SW 1271 (cell line): ENCODE measurements at places on chromosomes 16 and 17.

DNA sequence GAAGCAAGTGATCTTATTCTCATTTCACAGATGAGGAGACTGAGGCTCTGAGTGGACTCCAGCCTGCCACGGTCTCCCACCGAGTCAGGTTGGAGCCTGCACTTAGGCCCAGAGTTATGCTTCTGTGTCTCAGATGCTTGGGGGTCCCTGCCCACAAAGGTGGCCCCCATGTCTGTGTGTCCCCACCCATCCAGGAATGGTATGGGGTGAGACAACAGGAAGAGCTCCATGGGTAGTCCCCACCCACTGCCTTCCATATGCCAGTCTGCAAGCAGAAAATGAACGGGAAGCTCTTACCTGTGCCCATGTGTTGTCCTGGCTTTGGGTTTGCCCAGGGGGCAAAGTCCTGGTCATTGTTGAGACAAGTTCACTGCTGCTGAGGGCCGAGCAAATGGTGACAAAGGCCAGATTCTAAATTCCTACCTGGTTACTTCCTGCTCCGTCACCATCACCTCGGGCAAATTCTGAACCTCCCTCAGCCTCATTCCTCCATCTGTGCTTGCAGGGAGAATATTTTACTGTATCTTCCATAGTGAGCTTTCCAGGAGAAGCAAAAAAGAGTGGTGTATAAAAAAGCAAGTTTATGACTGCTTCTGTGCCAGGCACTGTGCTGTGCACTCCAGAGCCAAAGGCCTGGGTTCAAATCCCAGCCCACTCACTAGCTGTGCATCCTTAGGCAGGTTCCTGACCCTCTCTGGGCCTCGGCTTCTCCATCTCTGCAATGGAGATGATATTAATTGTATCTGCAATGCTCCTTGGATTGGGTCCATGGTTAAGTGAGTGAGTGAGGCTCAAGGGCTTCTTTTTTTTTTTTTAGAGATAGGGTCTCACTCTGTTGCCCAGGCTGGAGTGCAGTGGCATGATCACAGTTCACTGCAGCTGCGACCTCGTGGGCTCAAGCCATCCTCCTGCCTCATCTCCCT lies 9.3 kb downstream of the IL4R start:
- no peak for DNase-seq

DNA sequence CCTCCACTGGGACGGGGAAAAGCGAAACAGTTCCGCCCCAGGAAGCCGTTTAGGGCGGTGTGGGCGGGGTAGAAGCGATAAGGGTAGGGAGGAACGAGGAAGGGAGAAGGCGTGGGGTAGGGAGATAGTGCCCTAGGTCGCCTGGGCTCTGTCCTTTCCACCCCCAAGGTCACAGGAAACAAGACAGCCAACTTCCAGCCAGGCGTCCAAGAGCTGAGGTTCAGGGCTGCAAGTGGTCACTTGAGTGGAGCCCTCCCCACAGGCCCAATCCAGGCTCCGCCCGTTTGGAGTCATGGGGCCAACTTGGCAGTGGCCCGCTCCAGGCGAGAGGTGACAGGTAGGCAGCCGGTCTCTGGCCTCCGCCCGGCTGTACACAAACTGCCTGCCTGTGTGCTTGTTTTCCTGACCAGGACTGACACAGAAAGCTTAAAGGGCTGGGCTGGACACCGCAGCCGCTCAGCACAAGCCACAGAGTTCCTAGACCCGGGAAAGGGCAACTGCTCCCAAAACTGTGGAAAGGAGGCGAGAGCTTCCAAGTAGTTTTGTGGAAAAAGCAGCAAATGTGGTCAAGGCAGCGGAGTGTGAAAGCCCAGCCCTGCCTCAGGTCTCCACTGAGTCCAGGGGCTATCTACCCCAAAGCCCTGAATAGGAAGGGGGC lies at the start of gene RILP:
Gene RILP, minus strand, starts transcription at position 23 of the 658 bp plus-strand sequence. CDS start 62 bp downstream, outside the sequence.
- DNase-seq = no peak

- DNase-seq = no peak
Observed at GRCh38 chr17:50561746-50562141, 1.2 kb downstream of the CACNA1G start.

GRCh38 chr16:30884760-30885159 lies 9.1 kb downstream of the BCL7C start:
- no peak for DNase-seq

DNA sequence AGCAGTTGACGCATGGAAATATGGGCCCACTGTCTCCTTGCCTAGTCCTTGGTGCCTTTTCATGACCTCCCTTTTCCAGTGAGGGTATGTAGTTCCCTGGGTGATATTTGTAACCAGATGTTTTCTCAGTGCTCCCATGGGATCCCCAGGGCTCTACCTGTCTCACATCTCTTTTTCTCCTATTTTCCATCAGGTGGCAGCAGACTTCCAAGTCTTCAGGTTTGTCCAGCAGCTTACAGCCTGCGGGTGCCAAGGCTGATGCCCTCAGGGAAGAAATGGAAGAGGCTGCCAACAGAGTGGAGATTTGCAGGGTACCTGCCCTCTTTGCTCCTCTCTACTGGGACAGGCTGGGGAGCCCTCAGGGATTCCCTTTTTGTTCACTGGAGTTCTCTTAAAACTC lies 89.1 kb downstream of the ELAC2 start:
- DNase-seq = no peak

GRCh38 chr16:68086860-68087268 lies 1.7 kb downstream of the NFATC3 start:
- no peak for DNase-seq

DNA sequence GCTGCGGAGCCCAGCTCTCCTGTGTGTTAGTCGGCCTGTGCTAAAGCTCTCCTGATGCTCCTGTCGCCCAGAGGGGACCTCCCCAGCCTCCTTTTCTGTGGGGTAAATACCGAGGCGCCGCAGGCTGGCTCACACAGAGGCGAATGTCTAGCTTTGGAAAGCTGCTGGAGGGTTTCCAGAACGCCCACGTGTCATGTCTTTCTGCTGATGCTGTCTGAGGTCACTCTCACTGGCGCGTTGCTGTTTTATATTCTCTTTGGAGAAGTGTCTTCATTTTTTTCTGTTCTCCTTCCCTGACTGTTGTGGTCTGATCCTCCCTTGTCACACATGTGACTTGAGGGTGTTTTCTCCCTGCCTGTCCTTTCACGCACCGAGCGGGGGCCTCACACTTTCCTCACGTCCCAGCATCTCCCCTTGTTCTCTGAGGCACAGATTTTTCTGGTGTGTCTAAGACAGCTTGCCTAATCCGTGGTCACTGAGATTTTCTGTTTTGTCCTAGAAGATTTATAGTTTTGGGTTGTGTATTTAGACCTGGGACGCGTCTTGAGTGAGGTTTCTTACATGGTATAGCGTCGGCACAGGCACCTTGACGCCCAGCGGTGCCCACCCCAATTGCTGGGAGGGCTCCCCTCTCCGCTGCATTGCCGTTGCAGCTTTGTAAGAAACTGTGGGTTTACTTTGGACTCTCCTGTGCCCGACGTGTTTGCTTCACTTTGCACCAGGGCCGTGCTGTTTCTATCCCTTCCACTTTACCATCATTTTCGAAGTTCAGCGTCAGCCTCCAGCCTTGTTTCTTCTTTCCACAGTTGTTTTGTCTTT lies 92.1 kb upstream of the ZNF750 start:
- no peak for DNase-seq

GRCh38 chr17:8375738-8376259 lies 705 bp downstream of the KRABD2 start:
- no peak for DNase-seq

DNA sequence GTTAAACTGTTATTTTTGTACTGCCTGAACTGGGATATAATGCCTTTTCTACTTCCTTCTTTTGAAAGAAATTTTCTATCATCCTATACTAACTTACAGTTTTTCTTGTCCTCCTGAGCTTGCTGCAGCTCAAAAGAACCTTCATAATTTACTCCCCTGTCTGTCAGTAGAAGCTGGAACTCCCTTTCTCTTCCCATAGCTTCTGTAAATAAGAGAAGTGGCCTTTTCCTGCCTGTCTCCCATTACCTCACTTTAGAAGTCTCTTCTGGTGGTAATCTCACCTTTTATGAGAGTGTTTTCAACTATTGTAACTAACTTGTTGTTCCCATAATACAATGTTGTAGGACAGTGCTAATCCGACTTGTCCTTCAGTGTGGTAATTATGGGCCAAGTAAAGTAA lies 246.7 kb upstream of the TBX2 start:
- no peak for DNase-seq

- DNase-seq = no peak
Observed at GRCh38 chr17:67467500-67468455, 90.7 kb downstream of the PITPNC1 start.

- DNase-seq = no peak
Observed at GRCh38 chr16:79949417-79949816, 348.9 kb upstream of the MAF start.

DNA sequence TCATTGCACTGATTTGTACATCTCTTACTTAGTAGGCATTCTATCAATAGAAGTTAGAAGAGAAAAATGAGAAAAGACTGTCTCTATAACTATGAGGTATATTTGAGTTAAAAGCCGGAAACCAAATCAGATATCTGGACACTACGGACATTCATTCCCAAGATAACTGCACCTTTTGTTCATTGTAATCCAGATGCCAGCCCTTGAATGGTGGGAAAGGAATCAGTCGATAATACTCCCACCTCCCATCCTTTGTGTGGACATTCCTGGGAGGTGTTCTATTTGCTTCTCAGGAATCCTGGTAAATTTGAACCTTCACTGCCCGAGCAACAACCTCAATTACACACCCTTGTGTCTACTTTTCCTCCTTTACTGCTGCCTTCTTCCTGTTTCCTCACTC lies 225.2 kb downstream of the CHD9NB start:
- DNase-seq = no peak

DNA sequence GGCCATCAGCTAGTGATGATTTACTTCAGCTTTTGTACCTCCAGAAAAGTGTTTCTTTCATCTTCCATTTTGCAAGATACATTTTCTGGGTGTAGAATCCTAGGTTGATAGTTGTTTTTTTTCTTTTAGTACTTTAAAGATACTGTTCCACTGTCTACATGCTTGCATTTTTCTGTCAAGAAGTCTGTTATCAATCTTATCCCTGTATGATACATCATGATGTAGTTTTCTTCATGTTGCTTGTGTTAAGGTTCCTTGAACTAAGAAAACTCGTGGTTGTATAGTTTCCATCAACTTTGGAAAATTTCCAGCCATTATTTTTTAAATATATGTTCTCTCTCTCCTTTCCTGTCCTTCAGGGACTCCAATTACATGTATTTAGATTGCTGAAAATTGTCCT lies 24.1 kb downstream of the DYNLL2 start:
- DNase-seq = no peak

GRCh38 chr16:72455743-72456659 lies 284.0 kb upstream of the PMFBP1 start:
- DNase-seq = no peak

DNA sequence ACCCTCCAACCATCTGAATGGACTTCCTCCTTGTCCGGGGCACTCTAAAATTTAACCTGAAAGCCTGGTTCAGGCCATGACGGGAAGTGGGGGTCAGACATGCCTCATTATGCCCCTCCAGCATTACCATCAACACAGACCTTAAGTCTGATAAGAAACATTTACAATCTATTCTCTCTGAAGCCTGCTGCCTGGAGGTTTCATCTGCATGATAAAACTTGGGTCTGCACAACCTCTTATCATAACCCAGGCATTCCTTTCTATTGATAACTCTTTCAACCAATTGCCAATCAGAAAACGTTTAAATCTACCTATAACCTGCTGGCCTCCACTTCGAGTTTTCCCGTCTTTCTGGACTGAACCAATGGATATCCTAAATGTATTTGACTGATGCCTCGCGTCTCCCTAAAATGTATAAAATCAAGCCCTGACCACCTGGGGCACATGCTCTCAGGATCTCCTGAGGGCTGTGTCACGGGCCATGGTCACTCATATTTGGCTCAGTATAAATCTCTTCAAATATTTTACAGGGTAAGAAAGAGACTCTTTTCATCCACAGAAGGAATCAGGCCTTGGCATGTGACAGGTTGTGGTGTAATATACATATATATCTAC lies 45.6 kb downstream of the LYRM1 start:
- no peak for DNase-seq

GRCh38 chr17:5000237-5000639 lies 2.5 kb downstream of the KIF1C start:
- no peak for DNase-seq

DNA sequence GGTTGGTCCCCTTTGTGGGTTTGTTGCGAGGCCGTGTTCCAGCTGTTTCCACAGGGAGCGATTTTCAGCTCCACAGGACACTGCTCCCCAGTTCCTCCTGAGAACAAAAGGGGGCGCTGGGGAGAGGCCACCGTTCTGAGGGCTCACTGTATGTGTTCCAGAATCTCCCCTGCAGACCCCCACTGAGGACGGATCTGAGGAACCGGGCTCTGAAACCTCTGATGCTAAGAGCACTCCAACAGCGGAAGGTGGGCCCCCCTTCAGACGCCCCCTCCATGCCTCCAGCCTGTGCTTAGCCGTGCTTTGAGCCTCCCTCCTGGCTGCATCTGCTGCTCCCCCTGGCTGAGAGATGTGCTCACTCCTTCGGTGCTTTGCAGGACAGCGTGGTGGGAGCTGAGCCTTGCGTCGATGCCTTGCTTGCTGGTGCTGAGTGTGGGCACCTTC lies 27.3 kb upstream of the STH start:
- DNase-seq = no peak

DNA sequence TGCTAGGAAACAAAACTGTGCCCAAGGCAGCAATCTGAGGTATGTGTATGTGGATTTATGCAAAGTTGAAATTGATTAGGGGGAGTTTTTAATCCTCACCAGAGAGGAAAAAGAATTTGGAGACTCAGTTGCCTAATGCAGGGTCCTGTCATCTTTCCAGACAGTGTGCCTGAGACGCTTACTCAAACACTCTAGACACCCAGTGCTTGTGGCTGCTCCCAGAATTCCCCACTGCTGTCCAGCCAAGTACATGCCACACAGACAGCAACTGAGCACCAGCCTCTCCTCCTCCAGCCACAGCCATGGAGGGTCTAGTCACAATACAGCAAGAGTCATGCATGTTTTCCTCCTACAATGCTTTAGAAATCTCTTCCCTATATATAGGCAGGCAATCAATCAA lies 118.1 kb downstream of the HIC1 start:
- no peak for DNase-seq

DNA sequence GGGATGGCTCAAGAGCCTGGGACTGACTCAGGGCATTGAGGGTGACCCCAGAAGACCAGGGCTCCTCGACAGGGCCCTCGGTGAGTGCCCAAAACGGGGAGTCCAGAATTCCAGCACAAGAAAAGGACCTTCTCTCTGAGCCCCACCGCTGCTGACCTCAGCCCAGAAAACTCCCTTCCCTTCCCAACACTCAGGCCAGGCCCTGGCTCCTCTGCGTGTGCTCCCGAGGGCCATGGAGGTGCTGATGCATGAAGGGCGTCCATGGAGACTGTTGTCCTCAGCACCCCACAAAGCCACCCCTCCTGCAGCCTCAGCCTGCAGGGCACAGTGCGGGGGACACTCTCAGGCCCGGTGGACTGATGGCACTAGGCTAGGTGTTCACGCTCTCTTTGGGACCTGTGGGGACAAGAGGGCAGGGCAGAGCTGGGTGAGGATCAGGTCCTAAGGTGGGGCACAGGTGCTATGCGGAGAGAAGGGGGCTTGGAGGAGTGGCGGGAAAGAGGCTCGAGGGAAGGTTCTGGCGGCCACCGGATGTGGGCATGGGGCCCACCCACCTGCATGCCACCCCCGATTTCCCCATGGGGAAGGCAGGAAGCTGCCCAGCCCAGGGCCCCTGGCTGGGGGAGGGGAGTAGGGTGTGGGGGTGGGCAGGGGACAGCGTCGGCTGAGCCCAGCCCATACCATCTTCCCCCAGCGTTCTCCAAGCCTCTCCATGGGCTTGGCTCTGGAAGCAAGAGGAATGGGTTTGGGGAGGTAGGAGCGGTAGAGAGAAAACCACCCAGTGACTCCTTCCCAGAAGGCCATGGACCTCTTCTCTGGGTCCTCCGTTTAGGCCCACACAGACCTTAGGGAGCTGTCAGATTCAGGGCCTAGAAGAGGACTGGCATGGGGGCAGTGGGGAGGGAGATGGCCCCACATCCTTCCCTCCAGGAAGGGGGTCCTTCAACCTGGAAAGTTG lies 4.5 kb upstream of the TSPOAP1 start:
- DNase-seq = no peak
